ENCODE measurements at places on chromosomes 5 and 9. TPM values are rescaled to one million over a fixed set of nuclear protein-coding genes. Genes with fewer than 3 reads are reported as not detected.

Gene MRPL41
- total RNA-seq = 184 TPM

Gene SHC3
- total RNA-seq = 1.1 TPM

Gene POU5F2
- 0.50 TPM for total RNA-seq

Gene RUSC2
- total RNA-seq = 37.2 TPM

Gene GRAMD2B
- total RNA-seq = 45.4 TPM

Gene IL4
- not detected for total RNA-seq

Gene PCDHB13
- total RNA-seq = 4.3 TPM

Gene TMEM171
- total RNA-seq = not detected

Gene PCDHA1
- total RNA-seq = not detected

Gene RANBP17
- total RNA-seq = 6.8 TPM

Gene FBLL1
- not detected for total RNA-seq
